Stimulated activated naive CD8-positive, alpha-beta T cell treated with anti-CD3 and anti-CD28 coated beads, Interleukin-15, amount 100 ng/mL, for 72 hours (primary cell): ENCODE measurements at places on chromosomes 5 and 9.
A peak's percentile ranks its signal among the peaks of the same experiment; 100 is the strongest.

GRCh38 chr5:38719403-38719802, 126.4 kb upstream of the OSMR start:
- no peak for DNase-seq

GRCh38 chr5:88690409-88691229, 192.4 kb downstream of the MEF2C start:
- peak; percentile 67 for DNase-seq

- no peak for DNase-seq
Observed at GRCh38 chr5:173624282-173624681, 7.8 kb upstream of the BOD1 start.

GRCh38 chr5:175873088-175873454, 1.7 kb downstream of the CPLX2 start:
- DNase-seq = no peak

DNA sequence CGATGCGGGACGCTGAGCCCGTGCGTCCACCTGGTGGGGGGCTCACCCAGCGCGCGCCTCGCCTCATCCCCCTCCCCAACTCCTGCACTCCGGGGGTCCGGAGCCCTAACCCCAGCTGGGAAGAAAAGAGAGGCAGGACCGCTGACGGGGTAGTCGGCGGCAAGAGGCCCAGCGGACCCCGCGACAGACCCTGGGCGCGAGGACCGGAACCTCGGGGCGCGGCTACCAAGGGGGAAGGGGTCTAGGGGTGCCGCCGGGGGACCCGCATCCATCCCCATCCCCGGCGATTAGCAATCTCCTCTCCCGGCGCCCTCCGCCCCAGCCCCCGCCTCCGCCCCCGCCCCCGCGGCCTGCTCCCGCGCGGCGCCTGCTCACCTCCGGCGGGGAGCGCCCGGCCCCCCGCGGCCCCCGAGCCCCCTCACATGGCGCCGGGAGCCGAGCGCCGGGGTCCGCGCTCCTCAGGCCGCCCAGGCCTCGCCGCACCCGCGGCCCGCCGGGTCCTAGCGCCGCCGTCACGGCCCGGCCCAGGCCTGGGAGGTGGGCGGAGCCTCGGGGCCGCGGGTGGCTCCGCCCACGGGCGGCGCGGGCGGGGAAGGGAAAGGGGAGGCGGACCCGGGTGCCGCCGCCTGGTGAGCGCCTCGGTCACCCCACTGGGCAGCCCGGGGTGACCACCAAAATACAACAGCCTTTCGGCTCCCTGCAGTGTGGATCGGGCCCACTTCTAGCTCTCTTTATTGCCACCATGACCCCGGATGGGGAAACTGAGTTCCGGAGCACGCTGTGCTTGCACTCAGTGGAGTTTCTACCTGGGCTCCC, at the start of gene ST6GALNAC6:
Gene ST6GALNAC6, minus strand, starts transcription at position 476 of the 816 bp plus-strand sequence. CDS start 1,622 bp downstream, outside the sequence.
- DNase-seq = peak; percentile 73

- no peak for DNase-seq
Observed at GRCh38 chr5:121144764-121145163, 680.7 kb downstream of the PRR16 start.
